Osteocyte (in vitro differentiated cells): ENCODE measurements at places on chromosomes 2 and 18. TPM values are rescaled to one million over a fixed set of nuclear protein-coding genes. Genes with fewer than 3 reads are reported as not detected.

The GNAL gene
- 1.2 and 1.3 TPM in 2 replicates for total RNA-seq

The C2orf78 gene
- total RNA-seq = not detected in 2 replicates

The CCDC102B gene
- 18.5 and 18.9 TPM in 2 replicates for total RNA-seq

GRCh38 chr2:200296118-200296517 lies 10.4 kb upstream of the SPATS2L start:
- DNase-seq = no peak

DNA sequence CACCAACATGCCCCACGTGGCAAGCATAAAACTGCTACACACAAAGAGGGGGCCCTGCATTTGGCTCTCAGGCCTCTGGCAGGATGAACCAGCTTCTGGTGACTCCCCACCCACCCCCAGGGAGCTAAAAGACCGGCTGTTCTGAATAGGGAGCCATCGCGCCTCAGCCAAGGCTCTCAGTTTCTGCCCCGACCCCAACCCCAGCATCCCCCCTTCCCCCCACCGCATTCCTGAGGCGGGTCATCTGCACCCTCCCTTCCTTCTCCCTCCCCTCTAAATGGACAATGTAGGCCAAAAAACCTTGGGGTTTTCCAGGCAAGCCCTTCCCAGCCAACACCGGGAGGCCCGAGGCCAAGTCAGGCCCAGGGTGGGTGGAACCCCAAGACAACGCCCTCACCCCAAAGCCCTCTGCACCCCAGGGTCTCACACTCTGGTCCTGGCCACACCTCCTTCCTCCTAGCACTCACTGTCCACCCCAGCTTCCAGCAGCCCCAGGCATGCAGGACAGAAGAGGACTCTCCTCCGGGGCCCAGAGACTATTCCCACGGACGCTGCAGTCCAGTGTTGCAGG lies 5.7 kb downstream of the CYP26B1 start:
- DNase-seq = peak; percentile 75

- DNase-seq = no peak
Measured at GRCh38 chr2:138531913-138532312, 30.3 kb downstream of the SPOPL start.

GRCh38 chr2:134224005-134224404 lies 29.9 kb upstream of the MGAT5 start:
- no peak for DNase-seq
